ENCODE measurements at places on chromosomes 1 and 21.
A peak's percentile ranks its signal among the peaks of the same experiment; 100 is the strongest.

DNA sequence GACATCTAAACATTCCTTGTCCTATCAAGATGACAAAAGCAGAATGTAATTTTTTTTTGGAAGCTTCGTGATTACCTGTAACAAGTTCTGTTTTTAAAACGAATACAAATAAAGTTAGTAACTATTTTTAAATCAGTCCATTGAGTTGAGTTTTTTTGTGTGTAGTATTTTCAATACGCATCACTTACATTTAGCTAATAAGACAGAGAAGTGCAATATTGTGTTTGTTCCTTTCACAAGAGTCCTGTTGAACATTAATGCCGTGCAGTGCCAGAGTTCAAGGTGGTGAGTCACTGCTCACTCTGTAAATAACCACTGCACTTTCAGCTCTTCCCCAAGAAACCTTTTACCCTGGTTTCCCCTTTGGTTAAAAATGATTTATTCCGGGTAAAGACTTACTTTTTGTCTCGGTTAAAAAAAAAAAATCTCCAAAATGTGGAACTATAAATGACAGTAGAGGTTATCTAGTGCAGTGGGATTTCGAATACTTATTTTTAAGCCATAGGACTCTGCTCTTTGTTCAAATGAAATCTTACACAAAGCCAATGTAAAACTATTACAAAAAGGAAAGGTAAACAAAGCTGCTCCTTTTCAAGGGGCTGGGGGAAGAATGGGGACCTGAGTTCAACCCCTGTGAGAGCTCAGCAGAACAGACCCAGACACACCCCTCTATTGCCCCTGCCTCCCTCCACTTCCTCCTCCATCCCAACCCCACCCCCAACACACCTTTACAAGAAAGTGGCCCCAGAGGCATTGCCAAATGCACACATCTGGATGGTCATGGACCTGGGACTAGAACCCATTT, 14.8 kb upstream of the NCMAP start:
- DNase-seq = no peak

GRCh38 chr1:235259133-235259778, 68.7 kb downstream of the ARID4B start:
- no peak for DNase-seq

DNA sequence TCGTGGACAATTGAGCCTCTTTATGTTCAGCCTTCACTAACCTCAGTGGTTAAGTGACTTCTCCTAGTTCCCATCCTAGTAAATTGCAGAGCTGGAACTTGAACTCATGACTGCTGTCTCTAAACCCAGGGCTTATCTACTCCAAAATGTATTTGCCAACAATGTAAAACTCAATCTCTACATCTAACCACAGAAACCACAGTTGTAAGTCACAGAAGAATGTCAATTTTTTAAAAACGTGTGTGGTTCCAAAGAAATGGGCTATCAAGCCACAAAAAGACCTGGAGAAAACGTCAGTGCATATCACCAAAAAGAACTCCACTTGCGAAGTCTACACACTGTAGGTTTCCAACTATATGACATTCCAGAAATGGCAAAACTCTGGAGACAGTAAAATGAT, 172.6 kb upstream of the HMCN1 start:
- no peak for DNase-seq

DNA sequence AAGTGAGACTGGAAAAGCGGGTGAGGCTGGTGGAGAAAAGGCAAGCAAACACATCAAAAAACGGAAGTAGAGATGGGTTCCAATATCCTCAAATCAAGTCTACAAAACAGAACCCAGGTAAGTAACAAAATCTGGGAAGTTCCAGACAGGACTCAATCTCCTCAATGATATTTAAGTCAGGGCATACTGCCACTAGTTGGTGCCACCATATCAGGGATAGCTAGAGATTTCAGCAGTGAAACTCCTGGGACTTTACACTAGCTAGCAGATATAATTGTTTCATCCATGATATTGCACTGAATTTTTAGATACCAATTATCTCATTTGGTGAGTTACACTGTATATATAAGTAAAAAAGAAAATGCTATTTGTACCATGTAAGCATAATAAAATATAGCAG, 52.0 kb downstream of the EYA3 start:
- DNase-seq = no peak

- no peak for DNase-seq
These were observed 17.3 kb downstream of the LTN1 start for GRCh38 chr21:28975397-28975796.

DNA sequence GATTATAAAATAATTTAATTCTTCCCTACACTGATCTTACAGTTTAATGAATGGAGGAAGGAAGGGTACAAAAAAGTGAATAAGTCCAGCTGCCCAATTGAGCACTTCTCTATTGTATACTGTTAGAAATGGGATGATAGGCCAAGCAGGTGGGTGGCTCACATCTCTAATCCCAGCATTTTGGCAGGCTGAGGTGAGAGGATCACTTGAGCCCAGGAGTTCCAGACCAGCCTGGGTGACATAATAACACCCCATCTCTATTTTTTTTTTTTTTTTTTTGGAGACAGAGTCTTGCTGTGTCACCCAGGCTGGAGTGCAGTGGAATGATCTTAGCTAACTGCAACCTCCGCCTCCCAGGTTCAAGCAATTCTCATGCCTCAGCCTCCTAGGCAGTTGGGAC, 57.5 kb downstream of the ATP2B4 start:
- DNase-seq = no peak

DNA sequence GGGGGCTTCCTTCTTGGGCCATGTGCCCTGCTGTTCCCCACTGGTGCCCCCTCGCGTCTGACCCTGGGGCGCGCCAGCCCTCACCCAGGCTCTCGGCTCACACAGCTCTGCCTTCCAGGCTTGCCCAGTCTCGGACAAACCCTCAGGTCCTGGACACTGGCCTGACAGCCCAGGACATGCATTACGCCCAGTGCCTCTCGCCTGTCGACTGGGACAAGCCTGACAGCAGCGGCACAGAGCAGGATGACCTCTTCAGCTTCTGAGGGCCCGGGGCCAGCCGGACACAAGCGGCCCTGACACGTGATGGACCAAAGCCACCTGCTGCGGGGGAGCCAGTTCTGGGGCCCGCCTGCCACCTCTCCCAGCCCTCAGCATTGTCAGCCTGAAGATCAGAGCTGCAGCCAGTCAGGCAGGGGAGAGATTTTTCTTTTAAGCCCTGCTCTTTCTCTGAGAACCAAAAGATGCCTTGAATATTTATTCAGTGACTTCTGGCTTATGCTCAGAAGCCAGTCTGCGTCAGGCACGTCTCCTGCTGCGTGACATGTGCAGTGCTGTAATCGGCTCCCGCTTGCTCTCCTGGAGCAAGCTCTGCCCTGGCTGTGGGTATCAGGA, 23.4 kb downstream of the LDLRAP1 start:
- peak; percentile 89 for DNase-seq

DNA sequence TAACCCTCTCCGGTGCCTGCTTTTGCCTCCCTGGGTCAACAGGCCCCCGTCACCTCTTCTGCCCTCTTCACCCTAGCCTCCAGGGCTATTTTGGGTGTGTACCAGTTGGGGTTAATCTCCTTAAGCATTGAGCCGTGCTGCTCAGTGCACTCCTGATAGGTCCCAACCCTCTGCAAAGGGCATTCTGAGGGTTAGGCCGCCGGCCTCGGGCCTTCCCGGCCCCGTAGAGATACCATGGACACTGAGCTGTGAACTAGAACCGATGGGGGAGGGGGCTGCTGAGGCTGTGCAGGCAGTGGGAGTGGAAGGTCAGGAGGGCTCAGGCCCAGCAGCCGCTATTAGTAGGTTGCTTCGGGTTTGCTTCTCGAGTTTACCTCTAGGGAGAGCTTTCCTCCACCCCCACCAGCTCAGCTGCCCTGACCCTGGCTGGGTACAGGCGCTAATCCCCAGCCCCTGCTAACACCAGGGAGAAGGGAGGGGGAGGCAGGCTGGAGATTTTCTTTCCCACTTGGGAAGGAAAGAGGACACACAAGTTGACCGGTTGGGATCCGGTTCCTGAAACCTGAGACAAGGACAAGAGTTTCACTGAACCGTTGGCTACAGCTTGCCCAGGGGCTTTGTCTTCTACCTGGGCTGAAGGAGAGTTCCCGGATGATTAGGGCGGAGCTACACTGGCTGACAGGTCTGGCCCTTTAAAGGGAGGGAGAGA, 4.8 kb downstream of the LMOD1 start:
- DNase-seq = no peak

DNA sequence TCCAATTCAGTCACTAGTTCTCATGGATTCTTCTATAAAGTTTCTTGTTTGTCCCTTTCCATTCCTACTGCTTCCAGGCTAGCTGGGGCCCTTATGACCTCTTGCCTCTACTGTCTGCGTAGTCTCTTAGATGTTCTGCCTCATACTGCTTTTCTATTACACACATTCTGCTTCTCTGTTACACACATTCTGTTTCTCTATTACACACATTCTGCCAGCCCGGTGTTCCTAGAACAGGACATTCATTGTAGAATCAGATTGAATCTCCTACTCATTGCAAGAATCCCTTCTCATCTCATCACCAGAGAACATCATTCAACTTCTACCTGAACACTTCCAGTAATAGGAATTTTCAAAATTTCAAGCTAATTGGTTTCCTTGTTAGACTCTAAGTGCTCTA, 69.3 kb upstream of the QSOX1 start:
- no peak for DNase-seq

GRCh38 chr1:44819196-44819607, 10.9 kb downstream of the BTBD19 start:
- peak; percentile 64 for DNase-seq

DNA sequence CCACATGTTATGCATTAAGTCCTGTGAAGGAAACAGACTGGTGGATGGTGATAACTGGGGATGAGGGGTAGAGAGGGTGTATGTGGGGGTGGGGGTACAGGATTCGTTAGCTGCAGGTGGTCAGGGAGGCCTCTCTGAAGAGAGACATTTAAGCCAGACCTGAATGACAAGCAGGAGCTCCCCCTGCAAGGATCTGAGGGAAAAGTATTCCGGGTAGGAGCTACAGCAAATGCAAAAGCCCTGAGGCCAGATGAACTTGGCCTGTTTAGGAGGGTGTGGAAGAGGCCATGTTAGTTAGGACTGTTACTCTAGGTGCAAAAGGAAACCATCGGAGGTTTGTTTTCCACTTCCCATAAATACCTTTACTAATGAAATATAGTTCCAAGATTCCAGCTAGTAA, 9.9 kb downstream of the ARHGEF10L start:
- DNase-seq = no peak

Measured in posterior cingulate gyrus (tissue), 11 donors.